NCI-H69 (cell line): ENCODE measurements at places on chromosomes 11 and 22.

DNA sequence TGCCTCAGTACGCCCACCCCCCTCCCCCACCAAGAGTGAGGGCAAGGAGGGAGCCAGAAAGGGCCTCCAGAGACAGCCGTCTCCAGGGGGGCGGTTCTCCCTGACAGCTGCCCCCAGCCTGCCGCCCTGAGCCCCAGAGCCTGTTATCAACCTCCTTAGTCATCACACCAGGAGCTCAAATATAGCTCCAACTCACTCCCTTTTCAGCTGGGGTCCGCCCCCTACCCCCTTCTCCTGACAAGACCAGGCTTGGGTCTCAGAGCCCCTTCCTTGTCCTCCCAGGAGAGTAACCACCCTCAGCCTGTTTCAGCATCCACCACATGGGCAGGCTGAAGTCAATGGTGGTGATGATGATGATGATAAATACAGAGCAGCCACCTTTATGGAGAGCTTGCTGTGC is 2.5 kb upstream of the INPP5J start:
- DNase-seq = no peak

DNA sequence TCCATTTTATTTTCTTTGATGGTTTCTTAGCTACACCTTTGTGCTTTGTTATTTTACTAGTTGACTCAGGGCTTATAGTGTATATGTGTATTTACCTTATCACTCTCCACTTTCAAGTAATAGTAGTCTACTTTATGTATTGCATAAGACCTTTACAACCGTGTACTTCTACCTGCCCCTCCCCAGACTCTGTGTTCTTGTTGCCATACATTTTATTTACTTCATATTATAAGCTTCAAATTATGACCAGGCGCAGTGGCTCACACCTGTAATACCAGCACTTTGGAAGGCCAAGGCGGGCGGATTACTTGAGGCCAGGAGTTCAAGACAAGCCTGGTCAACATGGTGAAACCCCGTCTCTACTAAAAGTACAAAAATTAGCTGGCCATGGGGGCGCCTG is 28.2 kb upstream of the CTSD start:
- no peak for DNase-seq

- DNase-seq = no peak
These were observed 19.8 kb downstream of the CAT start for GRCh38 chr11:34458525-34458924.

- no peak for DNase-seq
These were observed 924.7 kb downstream of the OPCML start for GRCh38 chr11:132607575-132607974.

- no peak for DNase-seq
These were observed 34.4 kb downstream of the RDX start for GRCh38 chr11:110262072-110262403.

- peak; percentile 99 for DNase-seq
These were observed at the start of gene SELENOM for GRCh38 chr22:31107178-31107893. SELENOM (minus strand) TSS chr22:31107568; CDS start chr22:31107505, 63 bp downstream.

DNA sequence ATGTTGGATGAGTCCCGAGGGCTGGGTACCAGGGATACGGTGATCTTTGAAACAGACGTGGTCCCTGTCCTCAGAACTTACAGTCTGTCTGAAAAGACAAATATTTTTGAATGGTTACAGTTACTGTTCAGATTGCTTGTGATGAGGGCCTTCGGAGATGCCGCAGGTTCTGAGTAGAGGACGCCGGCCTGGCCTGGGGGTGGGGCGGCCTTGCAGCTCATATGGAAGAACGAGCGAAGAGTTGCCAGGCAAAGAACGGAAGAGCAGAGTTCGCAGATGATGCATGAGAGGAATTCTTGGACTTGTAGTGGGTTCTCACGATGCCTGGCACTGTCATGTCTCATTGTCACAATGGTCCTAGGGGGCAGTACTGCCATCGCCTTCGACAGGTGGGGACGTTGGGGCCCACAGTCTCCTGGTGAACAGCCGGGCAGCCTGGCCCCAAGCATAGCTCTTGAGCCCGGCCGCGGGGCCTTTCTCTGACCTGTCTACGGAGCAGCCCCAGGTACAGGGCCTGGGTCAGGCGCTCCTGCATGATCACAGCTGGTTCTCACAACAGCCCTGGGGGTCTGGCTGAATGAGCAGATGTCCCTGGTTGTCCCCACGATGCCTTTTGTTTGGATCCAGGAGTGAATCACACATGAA is 60.9 kb upstream of the PARVG start:
- no peak for DNase-seq

GRCh38 chr11:95892892-95893570 is 30.9 kb downstream of the MTMR2 start:
- no peak for DNase-seq

DNA sequence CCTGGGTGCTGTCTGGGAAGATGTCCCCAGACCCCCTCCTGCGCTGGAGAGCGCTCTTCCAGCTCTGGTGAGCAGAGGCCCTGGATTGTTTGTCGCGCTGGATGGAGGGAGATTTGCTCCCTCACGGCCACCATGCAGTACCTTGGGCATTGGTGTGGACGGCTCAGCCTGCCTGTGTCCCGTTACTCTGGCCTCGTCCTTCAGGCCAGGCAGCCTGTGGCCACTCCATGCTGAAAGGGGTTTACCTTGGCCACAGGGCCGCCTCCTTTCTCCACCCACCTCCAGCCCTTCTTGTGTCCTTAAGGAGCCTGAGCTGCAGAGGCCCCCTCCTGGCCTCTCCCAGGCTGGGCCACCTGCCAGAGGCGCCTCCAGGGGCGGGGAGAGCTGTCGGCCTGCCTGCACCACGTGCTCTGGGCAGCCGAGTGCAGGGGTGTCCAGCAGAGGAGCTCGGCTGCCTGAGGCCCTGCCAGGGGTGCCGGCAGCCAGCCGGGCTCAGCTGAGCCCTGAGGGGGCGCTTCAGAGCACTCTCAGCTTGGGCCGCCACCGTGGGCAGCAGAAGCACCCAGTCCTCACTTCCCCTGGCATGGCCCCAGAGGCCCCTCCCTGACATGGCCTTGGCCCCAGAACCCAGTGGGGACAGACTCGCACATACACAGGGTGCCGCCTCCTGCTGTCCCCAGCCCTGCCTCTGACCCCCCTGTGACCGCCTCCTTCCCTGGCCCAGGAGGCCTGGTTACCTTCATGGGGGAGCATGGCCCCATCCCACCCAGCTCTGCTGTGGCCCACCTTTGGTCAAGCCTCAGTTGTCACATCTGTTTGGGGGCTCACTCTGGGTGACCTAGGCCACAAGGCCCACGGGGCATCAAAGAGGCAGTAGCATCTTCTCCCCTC is 3.4 kb downstream of the CCND1 start:
- DNase-seq = peak; percentile 39

DNA sequence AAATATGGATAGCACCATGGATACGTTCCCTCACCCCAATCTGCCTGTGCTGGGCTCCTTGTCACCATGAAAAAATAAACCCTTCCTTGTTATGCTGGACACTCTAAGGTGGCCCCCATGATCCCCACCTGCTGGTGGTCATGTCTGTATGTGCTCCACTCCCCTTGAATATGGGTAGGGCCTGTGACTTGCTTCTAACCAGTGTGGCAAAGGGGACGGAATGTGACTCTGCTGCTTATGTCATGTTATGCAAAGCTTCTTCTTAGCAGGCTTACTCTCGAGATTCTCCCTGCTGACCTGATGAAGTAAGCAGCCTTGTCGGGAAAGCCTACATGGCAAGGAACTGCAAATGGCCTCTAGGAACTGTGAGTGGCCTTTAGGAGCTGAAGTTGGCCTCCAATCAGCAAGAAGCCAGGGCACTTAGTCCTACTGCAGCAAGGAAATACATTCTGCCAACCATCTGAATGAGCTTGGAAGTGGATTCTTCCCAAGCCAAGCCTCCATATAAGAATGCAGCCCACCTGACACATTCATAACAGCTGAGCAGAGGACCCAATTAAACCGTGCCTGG is 159.9 kb downstream of the CCDC34 start:
- DNase-seq = no peak

GRCh38 chr22:38811241-38811640 is 17.3 kb upstream of the DNAL4 start:
- no peak for DNase-seq

- DNase-seq = peak; percentile 10
These were observed 20.0 kb downstream of the PRG3 start for GRCh38 chr11:57360991-57361390.

DNA sequence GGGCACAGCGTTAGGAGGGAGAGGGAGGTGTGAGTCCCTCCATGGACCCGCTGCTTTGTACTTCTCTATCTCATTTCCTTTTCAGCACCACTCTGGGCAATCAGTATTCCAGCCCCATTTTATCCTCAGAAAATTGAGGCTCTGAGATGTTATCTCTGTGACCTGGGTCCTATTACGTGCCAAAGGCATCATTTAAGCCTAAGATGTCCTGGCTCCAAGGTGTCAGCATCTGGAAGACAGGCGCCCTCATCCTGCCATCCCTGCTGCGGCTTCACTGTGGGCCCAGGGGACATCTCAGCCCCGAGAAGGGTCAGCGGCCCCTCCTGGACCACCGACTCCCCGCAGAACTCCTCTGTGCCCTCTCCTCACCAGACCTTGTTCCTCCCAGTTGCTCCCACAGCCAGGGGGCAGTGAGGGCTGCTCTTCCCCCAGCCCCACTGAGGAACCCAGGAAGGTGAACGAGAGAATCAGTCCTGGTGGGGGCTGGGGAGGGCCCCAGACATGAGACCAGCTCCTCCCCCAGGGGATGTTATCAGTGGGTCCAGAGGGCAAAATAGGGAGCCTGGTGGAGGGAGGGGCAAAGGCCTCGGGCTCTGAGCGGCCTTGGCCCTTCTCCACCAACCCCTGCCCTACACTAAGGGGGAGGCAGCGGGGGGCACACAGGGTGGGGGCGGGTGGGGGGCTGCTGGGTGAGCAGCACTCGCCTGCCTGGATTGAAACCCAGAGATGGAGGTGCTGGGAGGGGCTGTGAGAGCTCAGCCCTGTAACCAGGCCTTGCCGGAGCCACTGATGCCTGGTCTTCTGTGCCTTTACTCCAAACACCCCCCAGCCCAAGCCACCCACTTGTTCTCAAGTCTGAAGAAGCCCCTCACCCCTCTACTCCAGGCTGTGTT is 829 bp upstream of the APOC3 start:
- DNase-seq = no peak

DNA sequence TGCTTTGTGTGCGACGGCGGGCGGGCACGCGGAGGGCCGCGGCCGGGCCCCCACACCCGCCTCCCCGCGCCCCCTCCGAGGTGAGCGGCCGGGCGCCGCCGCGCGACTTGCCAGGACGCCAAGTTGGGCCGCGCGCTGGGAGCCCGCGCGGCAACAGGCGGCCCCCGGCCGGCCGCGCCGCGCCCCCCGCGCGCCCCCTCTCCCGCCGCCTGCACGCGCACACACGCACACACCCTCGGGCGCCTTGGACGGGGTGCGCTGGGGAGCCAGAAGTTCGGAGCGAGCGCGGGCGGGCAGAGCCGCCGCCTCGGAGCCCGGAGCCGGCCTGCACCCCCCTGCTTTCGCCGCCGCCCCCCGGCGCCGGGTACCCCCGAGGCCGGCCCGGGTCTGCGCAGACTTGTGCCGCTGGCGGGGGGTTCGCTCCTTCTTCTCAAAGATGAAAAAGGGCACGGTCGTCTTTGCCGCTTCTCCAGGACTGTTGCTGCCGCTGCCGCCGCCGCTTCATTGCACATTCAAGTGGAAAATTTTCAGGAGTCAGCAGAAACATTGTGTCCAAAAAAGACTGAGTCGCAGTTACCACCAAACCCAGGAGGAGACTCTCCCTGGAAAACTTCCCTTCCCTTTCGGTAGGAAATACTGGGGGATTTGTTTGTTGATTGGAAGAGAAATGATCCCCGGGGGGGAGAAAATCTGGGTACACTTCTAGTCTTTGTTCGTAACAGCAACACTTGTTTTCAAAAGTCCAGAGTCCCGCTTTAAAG is 895 bp downstream of the TEAD1 start:
- DNase-seq = peak; percentile 79

- peak; percentile 41 for DNase-seq
These were observed 8.1 kb downstream of the ARHGAP8 start for GRCh38 chr22:44760476-44760875.

DNA sequence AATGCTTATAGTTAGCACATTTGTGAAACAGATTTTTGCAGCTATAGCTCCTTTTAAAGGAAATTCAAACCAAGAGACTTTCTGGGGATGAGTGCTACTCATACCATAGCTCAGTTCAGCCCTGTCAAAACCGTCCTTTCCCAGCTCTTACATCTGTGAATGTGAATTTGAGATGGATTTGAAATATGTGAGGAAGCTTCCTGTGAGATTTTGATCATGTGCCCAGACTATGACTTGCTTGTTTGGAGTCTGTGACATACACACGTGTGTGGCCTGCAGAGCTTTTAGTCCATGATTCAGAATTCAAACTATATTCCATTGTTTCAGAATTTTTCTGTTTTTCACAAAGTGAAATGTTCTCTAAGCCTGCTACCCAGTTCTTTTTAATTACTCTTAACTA is 4.4 kb upstream of the MMP1 start:
- no peak for DNase-seq

GRCh38 chr22:19058713-19059451 is 63.3 kb downstream of the DGCR2 start:
- peak; percentile 23 for DNase-seq

DNA sequence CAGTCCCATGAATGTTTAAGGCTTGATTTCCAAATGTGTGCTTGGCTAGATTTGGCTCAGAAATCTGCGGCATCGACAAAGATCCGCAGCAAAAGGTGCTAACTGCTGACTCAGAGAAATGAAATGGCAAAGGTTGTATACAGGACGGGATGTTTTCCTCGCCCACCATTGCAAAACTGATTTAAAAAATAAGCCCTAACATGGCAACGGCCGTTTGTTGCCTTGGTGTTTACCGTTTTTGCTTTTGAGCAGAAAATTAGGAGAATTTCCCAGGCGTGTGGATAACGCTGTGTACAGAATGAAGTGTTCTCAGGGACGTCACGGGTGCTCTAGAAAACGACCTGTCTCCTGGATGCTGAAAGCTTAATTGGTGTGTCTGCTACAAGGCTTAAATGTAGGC is 70.2 kb downstream of the ARHGAP8 start:
- DNase-seq = peak; percentile 8

DNA sequence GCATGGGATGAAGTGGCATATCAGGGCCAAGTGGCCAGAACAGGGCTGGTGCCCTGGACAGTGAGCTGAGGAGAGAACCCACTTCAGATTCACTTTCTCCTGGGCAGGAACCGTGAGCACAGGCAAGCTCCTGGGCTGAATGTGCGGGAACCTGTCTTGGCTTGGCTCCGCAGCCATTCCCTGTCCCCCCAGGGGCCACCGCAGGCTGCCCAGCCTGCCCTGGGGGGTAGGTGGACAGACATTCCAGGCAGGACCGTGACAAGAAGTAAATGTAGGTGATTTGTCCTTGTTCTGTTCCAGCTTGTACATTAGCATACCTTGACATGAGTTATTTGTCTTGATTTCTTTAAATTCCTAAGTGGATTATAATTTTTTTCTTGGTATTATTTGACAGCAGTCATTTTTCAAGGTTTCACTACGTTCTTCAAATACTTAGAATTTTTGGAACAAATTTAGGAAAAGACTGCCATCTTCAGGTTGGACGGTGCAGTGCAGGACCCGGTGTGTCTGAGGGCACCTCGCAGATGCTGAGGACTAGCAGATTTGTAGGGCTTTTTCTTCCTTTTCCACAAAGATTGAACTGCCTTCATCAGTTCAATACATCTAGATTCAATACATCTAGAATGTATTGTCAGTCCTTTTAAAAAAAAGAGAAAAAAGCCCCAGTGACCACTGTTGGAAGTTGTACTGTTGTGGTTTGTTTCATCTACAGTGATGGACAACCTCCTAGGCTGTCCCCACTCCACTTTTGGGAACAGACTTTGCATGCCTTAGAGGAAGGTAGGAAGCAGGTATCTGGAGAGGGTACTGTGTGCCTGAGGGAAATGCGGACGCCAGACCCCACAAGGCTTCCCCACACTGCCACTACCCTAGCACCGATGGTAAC is 115.1 kb upstream of the RASSF10 start:
- DNase-seq = peak; percentile 75
